ENCODE measurements at places on chromosomes 13 and 19. TPM values are rescaled to one million over a fixed set of nuclear protein-coding genes. Genes with fewer than 3 reads are reported as not detected.

DNA sequence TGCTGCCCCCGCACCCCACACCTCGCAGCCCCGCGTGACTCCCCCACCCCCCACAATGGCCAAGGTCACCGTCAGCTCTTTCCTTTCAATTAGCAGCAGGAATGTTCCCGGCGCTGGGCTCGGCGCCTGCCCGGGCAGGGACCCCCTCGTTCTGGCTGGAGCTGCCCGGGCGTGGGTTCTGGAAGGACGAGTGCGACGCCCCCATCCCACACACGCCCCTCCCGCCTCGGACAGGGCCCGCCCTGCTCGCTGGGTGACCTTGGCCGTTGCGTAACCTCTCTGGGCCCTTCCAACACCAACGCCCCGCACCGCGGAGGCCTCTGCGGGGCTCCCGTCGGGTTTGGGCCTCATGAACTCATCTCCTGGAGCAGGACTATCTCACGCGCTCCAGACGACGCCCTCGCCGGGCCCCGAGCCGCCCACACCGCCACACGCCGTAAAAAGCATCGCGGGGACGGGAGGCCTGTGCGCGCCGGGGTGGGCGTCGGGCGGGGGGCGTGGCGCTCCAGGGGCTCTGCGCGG is 10.3 kb downstream of the PALM start:
- DNase-seq, result no peak

DNA sequence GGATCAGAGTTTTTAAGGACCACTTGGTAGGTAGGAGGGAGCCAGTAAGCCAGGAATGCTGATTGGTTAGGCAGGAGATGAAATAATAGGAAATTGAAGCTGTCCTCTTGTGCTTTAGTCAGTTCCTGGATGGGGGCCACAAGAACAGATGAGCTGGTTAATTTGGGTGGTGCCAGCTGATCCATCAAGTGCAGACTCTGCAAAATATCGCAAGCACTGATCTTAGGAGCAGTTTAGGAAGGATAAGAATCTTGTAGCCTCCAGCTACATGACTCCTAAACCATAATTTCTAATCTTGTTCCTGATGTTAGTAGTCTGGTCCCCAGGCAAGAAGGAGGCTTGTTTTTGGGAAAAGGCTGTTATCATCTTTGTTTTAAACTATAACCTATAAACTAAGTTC is 117.9 kb upstream of the GPR12 start:
- no peak for DNase-seq

The SF3A2 gene
- total RNA-seq, result 51.7 TPM

The ZNF579 gene
- total RNA-seq, result 10.0 TPM

The CCDC70 gene
- not detected for total RNA-seq

The KLK1 gene
- total RNA-seq, result 5.0 TPM

All from epithelial cell of proximal tubule (primary cell).